ENCODE measurements at places on chromosomes 11 and 22.

DNA sequence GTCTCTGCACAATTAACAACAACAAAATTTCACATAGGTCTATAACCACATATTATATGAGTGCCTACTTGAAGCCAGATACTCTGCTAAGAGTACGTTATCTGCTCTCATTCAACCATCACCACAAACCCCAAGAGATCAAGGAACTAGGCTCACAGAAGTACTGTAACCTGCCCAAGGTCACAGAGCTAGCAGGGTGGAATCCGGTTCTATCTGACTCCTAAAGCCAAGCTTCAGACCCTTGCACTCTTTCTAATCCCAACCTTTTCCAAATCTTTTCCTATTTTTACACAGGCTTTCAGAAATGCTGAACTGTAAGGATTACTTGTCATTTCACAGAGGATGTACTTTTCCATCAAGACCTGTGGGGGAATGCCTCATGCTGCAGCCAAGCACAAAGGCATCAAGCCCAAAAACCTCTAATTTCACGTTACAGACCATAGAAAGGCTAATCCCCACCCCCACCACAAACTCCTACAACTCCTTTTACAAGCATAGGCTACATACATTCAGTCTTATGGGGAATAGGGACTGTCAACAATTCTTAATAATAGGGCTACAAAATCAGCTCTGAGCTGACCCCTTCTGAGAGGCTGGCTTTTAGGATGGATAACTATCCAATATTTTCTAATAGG, 927 bp downstream of the PRCP start:
- no peak for DNase-seq

- no peak for DNase-seq
Observed at GRCh38 chr22:20523086-20523983, 15.9 kb downstream of the MED15 start.

DNA sequence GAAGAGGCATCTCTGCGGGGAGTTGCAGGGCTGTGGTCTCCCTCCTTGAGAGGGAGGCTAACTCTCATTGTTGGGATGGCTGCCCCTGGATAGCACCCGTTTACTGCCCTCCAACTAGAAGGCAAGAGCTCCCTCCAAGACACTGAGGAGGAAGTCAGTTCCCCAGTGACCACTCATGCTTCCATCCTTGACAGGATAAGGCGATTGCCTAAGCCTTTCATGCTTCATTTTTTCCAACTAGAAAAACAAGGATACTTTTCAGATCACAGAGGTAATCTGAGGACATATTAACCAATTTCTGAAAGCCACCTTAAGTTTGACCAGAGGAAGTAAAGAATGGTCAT, 186.6 kb downstream of the MAML2 start:
- DNase-seq = no peak

GRCh38 chr11:62911137-62912130, 9.7 kb downstream of the CHRM1 start:
- DNase-seq = no peak

GRCh38 chr22:47280301-47280700, 517.9 kb downstream of the TBC1D22A start:
- no peak for DNase-seq

DNA sequence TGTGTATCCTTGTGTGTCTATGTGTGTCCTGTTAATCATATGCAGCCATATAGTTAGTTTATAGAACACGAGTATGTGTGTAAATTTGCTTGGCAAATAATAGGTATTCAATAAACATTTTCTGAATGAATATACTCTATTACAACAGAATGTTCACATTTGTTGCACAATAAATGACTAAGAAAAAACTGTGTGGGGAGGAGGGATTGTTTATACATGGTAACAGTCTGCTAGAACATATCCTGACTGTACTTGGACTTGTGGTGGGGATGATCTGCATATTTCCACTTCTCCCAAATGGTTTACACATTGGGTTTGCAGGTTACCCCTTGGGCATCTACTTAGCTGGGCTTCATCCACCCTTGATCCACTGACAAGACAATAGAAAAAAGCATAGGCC, 194.6 kb downstream of the INSC start:
- no peak for DNase-seq

DNA sequence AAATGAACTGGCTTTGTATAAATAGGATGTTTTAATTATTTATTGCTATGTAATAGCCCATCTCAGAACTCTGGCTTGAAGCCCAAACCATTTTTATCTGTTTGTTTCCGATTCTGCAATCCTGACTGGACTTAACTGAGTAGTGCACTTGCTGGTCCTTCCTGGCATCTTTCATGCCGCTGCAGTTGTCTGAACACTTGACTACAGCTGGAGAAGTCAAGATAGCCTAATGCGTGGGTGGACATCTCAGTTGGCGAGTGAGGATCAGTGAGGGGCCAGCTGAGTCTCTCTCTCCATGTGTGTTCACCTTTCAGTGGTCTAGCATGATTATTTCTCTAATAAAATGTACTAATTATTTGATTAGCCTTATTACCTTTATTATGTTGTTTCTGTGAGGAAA, 105.8 kb downstream of the PRMT3 start:
- DNase-seq = no peak

GRCh38 chr22:25110596-25110845, 89.1 kb upstream of the CRYBB3 start:
- no peak for DNase-seq

DNA sequence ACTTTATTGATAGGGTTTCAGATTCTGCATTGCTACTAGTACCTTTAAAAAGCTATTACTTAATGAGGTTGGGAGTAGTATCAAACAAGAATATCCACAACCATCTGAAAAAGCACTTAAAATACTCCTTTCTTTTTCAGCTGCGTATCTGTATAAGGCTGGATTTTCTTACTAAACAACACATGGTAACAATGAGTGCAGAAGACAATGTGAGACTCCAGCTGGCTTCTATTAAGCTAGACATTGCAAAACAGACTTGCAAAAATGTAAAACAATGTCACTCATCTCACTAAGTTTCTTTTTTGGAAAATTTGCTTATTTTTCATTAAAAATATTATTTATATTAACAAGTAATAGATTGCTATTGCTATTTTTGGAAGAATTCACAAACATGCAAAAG, 132.6 kb downstream of the WNT11 start:
- no peak for DNase-seq

- no peak for DNase-seq
Observed at GRCh38 chr22:50576070-50576469, 2.2 kb downstream of the CPT1B start.

- DNase-seq = no peak
Observed at GRCh38 chr11:59556917-59557348, 45.6 kb downstream of the OR4D9 start.

GRCh38 chr11:1932105-1932480, 12.6 kb downstream of the TNNT3 start:
- no peak for DNase-seq

GRCh38 chr22:47411006-47411405, 648.6 kb downstream of the TBC1D22A start:
- DNase-seq = no peak

- DNase-seq = no peak
Observed at GRCh38 chr22:35783943-35784614, 66.4 kb downstream of the APOL5 start.

DNA sequence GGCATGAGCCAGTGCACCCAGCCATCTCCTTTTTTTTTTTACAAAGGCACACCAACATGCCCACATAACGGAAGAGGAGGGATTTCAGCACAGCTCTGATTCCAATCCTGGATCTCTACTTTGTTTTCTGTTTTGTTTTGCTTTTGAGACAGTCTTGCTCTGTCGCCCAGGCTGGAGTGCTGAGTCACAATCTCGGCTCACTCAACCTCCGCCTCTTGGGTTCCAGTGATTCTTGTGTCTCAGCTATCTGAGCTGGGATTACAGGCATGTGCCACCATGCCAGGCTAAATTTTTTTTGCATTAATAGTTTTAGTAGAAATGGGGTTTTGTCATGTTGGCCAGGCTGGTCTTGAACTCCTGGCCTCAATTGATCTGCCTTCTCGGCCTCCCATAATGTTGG, 28.1 kb downstream of the VSTM5 start:
- no peak for DNase-seq

DNA sequence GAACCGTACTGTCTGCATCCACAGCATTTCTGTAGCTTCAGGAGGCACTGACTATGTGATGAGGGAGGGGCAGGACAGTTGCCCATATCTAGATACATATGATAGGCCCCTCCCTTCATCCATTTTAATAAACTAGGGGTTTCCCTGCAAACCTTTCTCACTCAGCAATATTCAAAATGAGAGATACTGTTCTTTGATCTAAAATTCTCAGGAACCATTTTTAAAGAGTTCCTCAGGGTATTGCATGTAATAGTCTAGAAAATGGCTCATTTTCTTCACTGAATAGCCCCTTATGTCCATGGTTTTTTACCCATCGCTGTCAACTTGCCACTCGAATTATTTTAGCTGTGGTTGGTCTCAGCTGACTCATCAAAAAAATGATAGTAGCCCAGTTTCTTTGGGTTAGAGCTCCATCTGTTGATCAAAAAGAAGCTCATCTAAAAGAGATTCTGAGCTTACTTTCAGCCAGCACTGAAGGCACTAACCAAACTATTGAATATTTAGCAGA, 37.0 kb upstream of the DNAJB7 start:
- no peak for DNase-seq

GRCh38 chr11:6096417-6096816, 11.1 kb upstream of the OR56B4 start:
- DNase-seq = no peak

DNA sequence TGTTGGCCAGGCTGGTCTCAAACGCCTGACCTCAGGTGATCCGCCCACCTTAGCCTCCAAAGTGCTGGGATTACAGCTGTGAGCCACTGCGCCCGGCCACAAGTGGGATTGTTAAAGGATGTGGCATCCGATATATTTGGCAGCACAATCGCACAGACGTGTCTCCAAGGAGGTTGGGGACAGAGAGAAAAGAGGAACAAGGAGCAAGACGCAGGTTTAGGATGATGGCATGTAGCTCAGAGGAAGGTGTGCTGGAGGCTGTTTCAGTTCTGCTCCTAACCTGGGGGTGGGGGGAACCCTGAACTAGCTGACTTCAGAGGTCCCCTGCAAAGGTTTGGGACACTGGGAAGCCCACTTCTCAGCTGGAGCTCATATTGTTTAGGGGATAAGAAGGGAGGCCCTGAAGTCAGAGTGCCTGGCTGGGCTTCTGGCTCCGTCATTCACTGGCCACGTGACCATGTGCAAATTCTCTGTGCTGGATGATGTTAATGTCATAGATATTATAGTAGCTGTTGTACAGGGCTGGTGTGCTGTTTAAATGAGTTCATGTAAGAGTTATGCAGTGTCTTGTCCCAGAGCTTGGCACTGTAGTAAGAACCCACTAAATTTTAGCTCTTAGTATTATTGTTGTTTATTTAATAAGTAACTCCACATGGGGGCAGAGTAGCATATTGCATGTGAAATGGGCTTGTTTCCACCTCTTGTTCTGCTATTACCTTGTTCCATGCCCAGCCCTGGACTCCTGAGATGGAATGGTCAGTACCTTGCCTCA, 129.7 kb downstream of the ST3GAL4 start:
- no peak for DNase-seq

GRCh38 chr11:71269603-71270511, 17.5 kb upstream of the SHANK2 start:
- DNase-seq = no peak

- no peak for DNase-seq
Observed at GRCh38 chr11:578276-579035, 2.2 kb downstream of the PHRF1 start.

DNA sequence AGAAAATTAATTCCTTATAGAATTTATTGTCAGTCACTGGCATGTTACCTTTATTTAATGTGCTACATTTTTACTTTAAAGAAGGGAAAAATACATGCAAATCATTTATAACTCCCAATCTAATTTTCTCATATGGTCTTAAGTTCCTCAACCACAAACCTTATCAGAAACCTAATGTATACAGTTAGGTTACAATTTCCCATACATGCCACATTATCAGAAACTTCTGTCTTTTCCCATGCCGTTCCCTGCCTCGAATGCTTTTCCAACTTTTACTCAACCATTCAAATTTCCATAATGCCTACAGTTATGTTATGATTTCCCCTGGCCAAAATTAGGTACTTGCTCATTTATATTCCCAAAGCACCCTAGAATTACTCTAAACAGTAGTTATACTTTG, 13.5 kb downstream of the RSF1 start:
- no peak for DNase-seq

DNA sequence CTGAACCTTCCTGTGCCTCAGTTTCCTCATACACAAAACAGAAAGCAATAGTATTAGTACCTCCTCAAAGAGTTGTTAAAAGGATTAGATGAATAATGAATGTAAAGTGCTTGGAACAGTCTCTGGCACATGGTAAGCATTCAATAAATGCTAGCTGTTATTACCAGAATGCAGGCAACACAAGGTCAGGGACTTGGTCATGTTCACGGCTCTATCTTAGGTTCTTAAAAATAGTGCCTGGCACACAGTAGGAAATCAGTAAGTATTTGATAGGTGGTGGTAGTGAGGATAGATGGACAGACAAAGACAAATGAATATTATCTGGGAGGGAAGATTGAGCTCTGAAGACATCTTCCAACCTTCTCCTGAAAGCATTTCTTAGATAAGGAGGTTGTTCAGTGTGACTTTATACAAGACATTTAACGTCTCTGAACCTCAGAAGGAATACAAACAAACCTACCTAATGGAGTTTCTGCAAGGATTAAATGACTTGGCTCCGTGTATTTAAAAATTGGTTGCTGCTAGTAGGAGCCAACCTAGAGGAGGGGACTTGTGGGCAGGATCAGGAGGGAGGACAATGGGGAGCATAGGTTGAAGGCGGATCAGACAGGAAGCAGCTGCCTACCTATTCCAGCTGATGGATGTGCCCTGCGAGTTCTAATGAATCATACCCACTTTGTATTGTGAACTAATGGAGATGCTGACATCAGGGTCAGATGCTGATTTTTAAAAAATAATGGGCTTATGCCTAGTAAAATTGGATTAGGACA, 94.1 kb downstream of the DBX1 start:
- DNase-seq = no peak

- no peak for DNase-seq
Observed at GRCh38 chr11:64767344-64768299, 7.8 kb upstream of the PYGM start.

DNA sequence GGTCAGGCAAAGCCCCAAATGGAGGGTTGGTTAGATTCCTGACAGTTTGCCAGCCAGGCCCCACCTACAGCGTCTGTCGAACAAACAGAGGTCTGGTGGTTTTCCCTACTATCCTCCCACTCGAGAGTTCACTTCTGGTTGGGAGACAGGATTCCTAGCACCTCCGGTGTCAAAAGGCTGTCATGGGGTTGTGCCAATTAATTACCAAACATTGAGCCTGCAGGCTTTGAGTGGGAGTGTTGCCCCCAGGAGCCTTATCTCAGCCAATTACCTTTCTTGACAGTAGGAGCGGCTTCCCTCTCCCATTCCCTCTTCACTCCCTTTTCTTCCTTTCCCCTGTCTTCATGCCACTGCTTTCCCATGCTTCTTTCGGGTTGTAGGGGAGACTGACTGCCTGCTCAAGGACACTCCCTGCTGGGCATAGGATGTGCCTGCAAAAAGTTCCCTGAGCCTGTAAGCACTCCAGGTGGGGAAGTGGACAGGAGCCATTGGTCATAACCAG, 4.7 kb upstream of the TTC36 start:
- no peak for DNase-seq

GRCh38 chr11:44873537-44873936, 77.1 kb downstream of the TP53I11 start:
- DNase-seq = no peak

- no peak for DNase-seq
Observed at GRCh38 chr11:112925516-112926310, 35.5 kb upstream of the NCAM1 start.

- no peak for DNase-seq
Observed at GRCh38 chr22:35834061-35834460, 116.4 kb downstream of the APOL5 start.
